ENCODE measurements at places on chromosomes 1 and 21.

DNA sequence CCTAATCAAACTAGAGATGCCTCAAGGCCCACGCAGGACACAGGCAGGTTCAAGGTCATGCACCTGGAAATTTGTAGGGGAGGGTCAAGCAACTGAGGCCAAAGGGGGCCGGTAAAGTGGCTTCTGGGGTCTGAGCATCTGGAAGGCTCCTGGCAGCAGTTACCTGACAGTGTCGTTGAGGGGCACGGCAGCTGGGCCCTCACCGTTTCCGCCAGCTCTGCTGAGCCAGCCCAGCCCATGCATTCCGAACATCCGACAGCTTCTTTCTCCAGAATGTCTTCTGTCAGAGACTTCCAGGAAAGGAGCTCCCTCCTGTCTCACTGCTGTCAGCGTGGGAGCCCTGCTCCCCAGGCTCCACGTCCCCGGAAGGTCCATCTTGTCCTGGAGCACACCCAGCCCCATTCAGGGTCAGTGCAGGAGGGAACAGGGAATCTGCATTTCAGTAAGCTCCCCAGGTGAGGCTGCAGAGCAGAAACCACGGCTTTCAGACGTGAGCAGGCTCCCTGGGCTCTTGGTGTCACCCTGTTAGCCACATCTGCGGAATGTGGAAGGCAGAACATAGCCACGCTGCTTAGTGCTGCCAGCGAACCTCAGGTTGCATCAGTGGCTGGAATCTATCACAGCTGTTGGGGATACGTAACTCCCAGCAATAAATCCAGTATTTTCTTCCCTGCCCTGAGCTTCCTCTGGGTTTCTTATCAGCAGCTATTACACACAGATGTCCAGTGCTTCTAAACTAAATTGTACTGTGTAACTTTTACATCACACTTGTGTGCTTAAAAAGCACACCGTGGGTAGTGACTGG lies 36.3 kb upstream of the FAM3B start:
- no peak for DNase-seq

DNA sequence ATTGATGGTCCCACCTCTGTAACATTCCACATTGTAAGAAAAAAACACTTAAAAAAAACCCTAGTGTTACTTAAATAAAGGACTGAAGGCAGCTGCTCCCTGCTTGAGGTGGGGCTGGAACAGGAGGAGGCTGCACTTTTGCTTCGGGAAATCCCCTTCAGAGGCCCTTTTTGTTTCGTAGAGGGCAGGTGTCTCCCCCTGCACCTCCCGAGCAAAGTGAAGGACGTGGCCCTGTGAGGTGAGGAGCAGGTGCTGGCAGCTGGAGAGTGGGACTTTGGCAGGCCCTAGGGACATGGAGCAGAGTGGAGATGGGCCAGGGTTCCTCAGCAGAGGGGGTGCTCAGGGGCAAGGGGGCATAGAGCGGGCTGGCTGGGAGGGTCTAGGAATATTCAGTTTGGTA lies 33.4 kb upstream of the WNT4 start:
- DNase-seq: no peak

GRCh38 chr21:40714536-40714935 lies 132.4 kb downstream of the DSCAM start:
- no peak for DNase-seq

DNA sequence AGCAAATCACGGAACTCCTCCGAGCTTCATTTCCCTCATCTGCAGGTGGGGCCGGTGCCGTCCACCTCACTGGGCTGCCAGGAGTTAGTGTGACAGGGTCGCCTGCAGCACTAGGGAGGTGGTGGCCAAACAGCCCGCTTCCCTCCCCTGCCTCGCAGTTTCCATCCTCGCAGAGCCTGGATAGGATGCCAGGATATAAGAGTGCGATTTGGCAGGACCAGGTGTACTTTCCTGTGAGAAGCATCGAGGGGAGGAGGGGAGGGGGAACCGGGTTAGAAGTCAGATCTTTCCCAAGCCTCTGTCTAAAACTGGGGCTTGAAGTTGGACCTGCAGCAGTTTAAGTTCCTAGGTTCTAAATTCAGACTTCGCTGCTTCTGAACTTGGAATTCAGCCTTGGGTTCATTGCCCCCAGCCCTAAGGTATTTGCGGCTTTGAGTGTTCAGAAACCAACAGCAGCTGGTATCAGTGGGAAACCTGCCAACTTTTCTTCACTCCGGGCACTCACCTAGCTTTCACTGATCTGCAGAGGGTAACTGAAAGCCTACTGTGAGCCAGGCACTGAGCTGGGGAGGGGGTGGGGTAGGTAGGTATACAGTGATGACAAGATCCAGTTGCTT lies 1.7 kb upstream of the JUN start:
- DNase-seq: no peak

All from non-pigmented ciliary epithelial cell (primary cell).